ENCODE measurements at places on chromosomes 13 and 19.

DNA sequence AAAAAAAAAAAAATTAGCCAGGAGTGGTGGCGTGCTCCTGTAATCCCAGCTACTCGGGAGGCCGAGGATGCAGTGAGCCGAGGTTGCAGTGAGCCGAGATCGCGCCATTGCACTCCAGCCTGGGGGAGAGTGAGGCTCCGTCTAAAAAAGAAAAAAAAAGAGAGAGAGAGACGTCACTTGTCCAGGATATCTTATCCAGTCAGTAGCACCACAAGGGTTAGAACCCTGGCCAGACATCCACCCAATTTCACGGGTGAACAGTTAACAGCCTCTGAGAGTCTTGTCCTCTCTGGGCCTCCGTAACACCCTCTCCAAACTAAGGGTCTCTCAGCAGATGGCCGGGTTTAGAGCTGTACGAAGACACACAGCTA lies 917 bp upstream of the CLPTM1 start:
- DNase-seq: no peak

GRCh38 chr13:111917086-111917485 lies 149.9 kb upstream of the SOX1 start:
- no peak for DNase-seq

- DNase-seq: no peak
These were observed 19.3 kb downstream of the PPP1R12C start for GRCh38 chr19:55097864-55098715.

- DNase-seq: no peak
These were observed 55.7 kb downstream of the GGACT start for GRCh38 chr13:100532836-100533435.

DNA sequence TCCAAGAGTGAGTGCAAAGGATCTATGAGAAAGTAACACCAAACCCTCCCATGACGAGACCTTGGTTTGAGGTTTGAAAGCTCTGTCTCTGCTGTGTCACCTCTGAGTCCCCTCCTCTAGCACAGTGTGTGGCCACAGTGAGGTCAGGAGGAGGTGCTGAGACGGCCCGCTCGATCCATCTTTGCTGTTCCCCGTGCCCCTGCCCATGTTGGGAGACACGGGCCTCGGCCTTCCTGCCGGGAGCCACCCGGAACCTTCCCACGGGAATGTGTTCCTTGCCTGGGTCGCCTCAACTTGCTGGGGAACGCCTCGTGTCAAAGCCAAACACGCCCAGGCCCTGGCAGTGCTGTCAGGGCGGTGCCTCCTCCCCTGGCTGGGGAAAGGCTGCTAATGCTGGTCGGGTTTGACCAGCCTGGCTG lies 10.1 kb downstream of the NANOS3 start:
- DNase-seq: no peak

DNA sequence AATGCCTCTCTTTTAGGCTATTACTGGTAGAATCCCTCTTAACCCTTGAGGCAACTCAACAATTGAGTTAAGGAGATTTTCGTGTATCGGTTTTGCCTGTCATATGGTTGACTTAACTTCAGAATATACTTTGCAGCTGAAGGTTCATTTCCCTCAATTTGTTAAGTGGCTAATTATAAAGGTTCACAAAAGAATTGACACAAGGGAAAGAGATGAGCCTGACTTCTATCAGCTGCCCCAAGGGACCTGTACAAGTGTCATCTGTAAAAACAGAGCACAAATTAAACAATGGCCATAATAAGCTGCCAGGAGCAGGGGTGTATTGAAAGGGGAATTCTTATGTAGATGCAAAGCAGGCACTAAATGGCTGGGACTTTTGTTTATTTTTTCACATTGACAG lies 334.8 kb upstream of the OBI1 start:
- DNase-seq: no peak

GRCh38 chr13:97215325-97215724 lies 6.8 kb upstream of the MBNL2 start:
- DNase-seq: no peak

DNA sequence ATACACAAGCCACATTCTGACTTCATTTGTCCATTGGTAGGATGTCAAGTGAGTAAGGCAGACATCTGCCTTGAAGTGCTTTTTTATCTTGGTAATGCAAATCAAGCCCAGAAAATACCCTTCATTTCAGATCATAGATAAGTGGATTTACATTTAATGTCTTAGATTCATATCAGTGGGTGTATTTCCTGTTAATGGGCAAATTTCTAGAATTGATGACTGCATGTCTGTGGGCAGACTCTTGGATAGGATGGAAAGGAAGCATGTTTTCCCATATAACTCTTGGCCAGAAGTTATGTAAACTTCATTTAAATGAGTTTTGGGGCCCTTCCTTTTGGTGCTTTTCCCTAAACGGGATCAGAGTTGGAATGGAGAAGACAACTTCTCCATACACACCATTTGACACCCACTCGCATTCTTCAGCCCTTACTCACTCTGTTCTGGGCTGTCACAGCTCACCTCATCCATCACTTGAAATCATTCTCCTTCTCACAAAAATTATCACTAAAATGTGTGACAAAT lies 154.6 kb downstream of the FLT1 start:
- DNase-seq: no peak

DNA sequence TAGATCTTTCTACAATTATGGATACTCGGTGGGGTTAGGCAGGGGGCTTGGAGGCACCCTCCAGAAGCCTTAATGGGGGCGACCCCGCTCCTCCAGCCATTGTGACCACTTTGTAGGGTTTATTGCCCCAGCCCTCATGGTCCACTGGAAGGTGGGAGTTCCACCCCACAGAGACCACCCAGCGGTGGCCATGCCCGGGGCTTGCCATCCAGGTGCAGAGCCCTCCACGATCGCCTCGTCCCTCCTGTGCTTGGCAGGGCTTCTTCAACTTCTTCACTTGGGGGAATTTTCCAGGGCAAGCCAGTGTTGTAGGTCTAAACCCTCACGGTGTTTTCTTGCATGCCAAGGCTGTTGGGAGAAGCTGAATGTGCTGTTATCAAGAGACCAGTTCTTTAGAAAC lies 16.1 kb downstream of the ZNF536 start:
- no peak for DNase-seq

GRCh38 chr13:27395007-27395510 lies 29.4 kb upstream of the GTF3A start:
- no peak for DNase-seq

DNA sequence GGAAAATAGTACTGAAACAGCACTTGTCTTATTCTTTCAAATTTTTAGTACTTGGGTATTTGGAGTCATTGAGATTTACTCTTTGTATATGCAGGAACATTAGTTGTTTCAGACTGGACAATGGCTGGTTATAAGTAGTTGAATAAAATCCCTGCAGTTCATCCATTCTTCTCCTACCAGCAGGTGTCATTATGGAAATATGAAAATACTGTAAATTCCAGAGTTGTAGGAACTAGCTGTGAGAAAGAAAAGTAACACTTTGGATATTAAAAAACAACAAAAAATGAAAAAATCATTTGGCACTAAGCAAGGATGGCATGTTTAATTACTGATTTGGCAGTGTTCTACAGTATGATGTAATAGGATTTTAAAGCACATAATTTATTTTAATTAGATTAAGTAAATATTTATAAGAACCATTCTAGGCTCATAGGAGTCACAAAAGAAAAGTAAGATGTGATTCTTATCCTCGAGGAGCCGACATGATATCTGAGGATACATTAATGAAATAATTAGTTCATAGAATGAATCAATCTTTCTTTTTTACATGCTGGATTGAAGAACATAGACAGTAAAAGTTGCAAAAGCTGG lies 155.3 kb downstream of the KCNRG start:
- DNase-seq: no peak

DNA sequence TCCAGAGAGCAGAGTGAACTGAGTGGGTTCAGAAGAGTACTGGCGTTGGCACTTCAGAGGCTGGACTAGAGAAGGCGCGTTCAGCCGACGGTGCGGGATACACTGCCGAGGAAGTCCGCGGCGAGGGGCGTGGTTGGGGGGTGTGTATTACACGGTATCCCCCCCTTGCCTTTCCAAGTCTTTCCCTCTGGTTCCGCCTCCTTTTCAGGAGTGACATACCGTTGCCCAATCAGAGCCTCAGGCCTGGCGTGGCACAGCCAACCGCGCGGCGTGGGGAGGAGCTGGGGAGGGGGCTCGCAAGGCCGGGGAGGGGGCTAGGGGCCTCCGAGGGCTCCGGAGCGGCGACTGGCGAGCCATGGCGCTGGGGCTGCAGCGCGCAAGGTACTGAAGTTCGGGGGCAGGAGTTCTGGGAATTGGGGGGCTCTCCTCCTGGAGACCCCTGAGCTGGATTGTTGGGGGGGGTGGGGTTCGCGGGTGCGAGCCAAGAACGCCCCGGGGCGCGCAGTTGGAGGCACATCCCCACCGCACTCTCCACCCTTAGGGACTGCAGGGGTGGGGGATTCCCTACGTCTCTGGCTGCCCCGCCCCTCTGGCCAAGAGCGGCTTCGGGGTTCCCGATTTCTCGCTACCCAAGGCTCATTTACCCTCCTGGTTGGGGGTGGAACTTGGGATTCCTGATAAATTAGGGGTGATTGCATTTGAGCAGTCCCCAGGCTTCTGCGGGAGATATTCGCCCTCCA lies at the start of gene HIF3A:
TSS of gene HIF3A (plus strand) at position 321 of the 740 bp plus-strand sequence. CDS start at position 356, 35 bp downstream.
- DNase-seq: peak; percentile 66

GRCh38 chr19:19157808-19158207 lies 12.3 kb downstream of the MEF2B start:
- DNase-seq: no peak

GRCh38 chr19:42140125-42140754 lies 8.0 kb upstream of the POU2F2 start:
- DNase-seq: peak; percentile 47

GRCh38 chr13:46577696-46578589 lies 25.0 kb downstream of the LRCH1 start:
- DNase-seq: peak; percentile 21

DNA sequence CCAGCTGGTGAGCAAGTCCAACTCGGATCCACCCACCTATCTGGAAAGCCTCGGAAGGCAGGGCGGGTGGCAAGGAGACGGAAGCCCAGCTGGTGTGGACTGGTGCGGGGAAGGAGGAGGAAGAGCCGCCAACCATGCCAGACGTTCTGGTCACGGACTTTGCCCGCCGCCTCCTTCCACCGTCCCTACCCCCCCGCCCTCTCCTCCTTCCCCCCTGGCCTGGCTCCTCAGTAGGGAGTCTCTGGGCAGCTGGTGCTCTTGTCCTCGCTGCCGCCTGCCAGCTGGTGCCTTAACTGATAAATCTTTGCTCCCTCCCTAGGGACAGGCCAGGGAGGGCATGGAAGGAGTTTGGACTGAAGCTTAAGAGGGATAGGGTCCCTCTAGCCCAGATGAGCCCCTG lies 4.8 kb downstream of the SYNGR4 start:
- no peak for DNase-seq

GRCh38 chr13:44223770-44224444 lies 149.7 kb upstream of the SERP2 start:
- DNase-seq: no peak

DNA sequence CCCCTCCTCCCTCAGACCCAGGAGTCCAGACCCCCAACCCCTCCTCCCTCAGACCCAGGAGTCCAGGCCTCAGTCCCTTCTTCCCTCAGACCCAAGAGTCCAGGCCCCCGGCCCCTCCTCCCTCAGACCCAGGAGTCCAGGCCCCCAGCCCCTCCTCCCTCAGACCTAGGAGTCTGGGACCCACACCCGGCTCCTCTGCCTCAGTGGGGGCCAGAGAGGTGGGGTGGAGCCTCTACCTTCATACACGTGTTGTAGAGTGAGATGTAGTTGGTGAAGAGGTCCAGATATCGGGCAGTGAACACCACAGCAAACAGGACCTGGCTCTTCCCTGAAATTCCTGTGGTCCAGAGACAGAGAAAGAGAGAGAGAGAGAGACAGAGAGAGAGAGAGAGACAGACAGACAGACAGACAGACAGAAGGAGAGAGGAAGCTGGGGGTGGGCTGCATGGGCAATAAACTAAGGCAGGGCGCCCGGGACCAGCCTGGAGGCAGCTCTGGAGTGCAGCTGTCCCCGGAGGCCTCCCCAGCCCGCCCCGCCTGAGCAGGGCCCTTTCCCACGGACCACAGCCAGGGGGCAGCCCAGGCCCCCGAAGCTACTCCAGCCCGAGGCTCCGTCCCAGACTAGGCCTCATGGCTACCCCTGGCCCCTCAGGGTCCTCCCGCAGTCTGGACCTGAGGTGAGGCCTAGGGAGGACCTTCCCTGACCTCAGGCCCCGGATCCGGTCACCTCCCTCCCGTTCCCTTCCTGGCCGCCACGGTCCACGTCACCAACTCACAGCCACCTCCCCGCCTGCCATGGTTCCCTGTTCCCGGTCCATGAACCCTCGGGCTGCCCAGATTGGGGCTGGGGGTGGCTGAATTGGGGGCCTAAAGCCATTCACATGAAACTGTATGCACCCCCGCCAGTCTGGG lies 907 bp downstream of the KDELR1 start:
- peak; percentile 69 for DNase-seq

DNA sequence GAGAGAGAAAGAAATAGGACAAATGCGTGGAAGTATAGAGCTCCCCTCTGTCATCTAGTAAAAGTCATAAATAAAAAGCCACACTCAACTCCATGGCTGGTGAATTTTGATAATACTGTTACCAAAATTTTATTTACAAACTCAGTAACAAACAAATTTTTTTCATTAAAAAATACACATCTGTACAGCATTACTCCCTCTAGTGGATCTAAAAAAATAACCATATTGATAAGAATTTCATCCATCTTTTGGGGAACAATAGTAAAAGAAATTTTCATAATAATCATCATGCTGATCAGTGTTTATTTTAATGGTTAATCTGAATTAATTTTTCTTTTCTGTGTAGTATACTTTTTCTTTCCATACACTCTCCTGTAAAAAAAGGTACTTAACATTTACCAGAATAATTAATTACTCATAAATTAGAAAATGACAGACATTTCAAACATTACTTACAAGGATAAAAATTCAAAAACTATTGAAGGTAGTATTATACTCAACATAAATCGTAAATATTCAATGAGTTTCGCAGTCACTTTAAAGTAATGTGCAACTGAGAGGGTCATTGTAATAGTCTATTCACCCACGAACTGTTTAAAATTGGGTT lies 173.5 kb upstream of the LSM14A start:
- DNase-seq: no peak

- DNase-seq: no peak
These were observed 23.0 kb upstream of the NDFIP2 start for GRCh38 chr13:79457948-79458347.

DNA sequence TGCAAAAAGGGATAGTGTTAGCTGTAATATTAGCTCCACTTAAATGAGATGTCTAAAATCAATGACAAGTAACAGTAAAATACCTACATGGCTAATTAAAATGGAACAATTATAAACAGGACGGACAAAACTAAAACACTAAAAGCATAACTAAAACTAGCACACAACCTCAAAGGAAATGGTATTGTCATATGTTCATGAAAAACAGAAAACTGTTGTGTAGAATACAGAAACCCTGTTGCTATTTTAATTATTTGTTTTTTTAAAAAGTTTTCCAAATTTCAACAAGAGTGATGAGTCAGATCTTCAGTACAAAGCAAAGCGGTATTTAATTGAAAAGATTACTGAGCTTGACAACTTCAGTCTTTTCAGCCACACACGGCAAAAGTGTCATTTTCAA lies 4.2 kb downstream of the RCBTB2 start:
- no peak for DNase-seq

DNA sequence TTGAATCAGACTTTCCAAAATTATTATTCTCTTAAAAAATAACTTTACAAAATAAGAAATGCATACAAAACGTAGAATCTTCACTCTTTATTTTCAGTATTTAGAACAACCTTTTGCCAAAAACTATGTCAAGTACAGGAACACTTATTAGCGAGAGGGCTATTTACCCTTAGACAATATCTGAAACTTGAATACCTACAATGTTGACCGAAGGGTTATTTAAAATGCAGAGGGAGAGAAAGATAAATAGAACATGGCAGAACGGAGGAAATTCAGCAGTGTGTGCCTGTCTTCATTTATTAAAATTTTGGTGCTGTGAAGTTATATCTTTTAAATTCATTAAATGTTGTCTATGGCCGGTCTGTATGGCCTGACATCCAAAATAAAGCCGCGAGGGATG lies 198.8 kb downstream of the EFNB2 start:
- DNase-seq: no peak
